ENCODE measurements at places on chromosomes 5 and 9.

GRCh38 chr9:129583308-129584038 is 37.4 kb downstream of the C9orf50 start:
- no peak for DNase-seq

DNA sequence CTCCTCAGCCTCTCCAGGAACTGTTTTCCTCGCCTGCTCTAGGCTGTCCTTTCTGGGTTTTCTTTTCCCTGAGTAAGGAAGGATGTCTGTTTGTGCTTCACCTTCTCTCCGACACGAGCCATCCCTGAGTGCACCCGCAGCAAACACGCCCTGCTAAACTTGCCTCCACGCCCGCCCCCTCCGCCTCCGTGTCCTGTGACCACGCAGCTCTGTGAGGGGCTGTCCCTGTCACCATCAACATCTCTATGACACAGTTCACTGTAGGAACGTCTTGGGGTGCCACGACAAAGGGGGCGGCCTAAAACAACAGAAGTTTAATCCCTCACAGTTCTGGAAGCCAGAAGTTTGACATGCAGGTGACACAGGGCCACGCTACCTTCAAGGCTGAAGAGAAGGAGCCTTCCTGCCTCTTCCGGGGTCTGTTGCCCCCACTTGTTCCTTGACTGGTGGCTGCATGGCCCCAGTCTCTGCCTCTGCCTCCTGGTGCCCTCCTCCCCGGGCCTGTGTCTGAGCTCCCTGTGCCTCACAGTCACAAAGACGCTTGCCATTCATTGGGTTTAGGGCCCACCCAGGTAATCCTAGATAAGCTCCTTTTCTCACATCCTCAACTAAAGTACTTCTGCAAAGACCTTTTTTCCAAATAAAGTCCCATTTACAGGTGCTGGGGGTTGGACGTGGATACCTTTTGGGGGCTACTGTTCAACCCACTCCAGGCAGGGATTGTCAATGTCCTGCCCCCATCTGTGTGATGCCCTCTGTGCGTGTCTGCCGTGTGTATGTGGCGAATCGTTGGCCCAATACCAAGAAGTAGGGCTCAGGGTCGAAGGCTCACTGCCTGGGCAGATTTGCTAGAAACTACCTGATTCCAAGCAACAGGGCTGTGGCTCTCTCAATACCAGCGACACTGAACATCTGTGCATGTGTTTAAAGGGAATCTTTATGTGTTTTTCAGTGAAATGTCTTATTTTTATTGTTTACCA is 39.7 kb downstream of the IRX2 start:
- DNase-seq, result no peak

- no peak for DNase-seq
These were observed 245.3 kb upstream of the NMUR2 start for GRCh38 chr5:152650413-152650812.

DNA sequence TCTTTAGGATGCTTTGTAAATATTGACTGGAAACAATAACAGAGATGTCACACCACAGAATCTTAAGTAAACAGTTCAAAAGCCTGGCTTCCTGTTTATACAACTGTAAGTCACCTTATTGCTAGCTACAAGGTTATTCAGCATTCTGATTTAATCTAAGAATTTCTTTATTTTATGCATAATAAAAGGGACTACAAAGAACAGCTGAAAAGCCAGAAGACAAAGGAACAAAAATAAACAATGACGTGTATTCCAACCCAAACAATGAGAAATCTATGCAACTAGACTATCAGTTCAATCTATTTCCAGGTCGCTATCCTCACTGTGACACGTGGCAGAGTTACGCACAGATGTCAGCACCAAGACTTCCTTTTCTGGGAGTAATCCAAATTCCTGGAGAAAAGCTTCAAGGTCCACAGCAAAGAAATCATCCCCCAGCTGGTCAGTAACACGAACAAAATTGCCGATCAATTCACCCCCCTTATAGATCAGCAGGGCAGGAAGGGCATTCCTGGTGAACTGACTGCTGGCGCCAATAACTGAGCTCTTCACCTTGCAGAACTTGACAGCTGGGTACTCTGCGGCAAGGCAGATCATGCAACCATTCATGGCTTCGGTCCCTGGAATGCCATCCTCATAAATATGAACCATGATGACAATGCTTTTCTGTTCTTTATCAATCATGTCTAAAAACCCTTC is 8.4 kb downstream of the PDCL start:
- DNase-seq, result no peak

- DNase-seq, result no peak
These were observed 94.1 kb upstream of the LIFR start for GRCh38 chr5:38650540-38650939.

DNA sequence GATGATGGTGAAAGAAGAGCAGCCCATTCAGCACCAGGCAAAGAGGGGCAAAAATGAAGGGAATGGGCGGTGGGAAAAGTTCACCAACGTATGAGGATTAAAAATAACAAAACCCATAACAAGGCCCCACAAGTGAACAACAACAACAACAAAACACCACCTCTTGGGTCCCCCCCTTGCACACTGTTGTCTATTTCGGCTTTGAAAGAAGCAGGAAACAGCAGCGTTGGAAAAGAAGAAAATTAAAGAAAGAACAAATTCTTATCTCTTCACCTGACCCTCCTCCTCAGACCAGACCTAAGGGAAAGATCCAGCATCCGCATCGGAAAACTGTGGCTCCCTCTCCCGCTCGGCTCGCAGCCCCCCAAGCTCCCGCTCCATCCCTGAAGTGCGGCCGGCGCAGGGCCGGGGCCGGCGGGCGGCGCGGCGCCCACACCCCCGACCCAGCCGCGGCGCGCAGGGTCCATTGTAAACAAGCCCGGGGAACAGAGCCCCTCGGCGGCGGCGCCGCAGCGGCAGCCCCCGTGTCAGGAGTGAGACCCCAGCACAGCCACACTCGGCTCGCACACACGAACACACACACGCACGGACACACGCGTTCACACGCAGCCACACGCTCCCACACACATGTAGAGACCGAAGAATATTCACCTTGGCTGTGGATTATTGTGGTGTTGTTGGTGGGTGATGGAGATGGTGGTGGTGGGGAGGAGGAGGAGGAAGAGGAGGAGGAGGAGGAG is 535 bp downstream of the RFX3 start:
- DNase-seq, result no peak

- DNase-seq, result no peak
These were observed 57.6 kb downstream of the G3BP1 start for GRCh38 chr5:151829370-151829769.

GRCh38 chr5:35902046-35902672 is 36.3 kb downstream of the CAPSL start:
- no peak for DNase-seq

DNA sequence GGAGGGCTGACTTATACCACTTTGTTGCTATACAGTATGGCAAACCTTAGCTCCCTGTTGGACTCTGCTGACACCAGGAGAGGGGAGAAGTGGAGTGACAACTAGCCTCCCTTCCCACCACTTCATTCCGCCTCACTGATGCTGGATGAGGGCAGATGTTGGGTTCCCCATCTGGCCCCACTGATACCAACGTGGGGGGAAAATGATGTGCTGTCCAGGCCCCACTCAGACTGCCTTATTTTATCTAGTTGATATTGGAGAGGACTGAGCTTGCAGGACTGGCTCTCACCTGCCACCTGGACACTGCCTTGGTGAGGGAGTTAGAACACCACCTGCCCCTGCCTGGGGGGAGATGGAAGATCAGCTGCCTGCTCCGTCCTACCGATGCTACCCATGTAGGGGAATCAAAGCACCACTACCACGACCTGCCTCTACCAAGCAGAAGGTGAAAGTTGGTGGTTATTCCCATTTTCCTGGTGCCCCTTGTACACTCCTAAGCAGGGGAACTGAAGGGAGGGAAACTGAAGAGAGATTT is 292.1 kb downstream of the GADD45G start:
- no peak for DNase-seq

DNA sequence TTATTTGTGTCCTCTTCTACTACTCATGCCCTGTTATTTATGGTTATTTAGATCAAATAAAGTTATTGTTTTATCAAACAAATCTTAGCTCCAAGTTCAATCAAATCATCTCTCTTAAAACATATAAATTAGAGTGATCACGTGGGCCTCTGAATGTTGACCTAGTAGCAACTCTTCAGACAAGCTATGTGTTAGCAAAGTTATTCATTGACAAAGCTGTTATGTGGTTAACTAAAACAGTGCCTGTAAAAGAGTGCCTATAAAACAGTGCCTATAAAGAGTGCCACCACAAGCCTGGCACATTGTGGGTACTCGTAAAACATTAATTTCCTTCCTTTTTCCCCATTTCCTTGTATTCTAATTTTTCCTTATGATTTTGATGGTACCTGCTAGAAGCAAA is 421.9 kb downstream of the HCN1 start:
- no peak for DNase-seq

GRCh38 chr9:107586493-107586892 is 96.9 kb upstream of the KLF4 start:
- no peak for DNase-seq

GRCh38 chr5:78495800-78496199 is 135.4 kb downstream of the SCAMP1 start:
- DNase-seq, result no peak

DNA sequence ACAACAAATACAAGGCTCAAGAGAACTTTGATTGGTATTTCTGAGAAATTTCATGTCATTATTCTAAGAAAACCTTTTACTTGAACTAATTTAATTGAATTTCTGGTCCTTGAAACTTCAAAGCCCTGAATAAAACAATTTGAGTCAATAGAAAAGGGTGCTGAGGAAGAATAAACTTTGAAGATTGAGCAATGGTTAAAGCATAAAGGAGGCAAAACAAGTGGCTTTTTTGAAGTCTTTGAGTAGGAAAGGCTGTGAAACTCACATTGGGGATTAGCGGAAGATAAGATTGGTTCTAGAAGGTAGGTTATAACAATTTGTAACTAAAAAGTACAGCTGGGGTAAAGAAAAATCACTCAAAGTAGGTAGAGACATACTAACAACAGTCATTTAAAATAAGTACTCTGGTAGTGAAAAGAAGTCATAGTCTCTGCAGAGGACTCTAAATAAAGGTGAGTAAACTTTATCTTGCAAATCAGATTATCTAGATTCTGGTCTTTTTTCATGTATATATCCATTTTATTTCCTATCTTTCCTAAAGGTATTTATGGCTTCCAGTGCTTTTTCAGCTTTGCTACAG is 6.4 kb upstream of the PLPP1 start:
- no peak for DNase-seq

- no peak for DNase-seq
These were observed 191.0 kb downstream of the IRX2 start for GRCh38 chr5:2560435-2560834.

- no peak for DNase-seq
These were observed 9.8 kb downstream of the PPP1R26 start for GRCh38 chr9:135489188-135489906.

DNA sequence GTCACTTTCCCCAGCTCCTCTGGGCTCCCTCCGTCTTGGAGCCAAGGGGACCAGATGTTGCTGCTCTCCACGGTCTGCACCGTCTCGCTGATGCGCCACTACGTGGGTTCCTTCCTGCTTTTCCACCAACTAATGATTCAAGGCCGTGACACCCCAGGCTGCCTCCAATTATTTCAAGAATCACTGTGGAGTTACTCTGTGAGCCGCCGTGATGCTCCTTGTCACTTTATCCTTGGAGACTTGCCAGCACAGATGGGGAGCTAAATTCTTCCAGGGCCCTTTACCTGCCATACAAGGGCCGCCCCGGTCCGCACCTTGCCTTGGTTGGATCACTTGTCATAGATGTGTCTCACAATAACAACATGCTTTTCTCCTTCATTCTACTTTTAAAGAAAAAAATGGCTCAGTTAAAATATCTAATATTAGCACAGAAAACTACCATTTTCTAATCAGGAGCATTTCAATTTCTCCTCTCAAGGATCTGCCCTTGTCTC is 202.0 kb downstream of the FSTL4 start:
- DNase-seq, result no peak

DNA sequence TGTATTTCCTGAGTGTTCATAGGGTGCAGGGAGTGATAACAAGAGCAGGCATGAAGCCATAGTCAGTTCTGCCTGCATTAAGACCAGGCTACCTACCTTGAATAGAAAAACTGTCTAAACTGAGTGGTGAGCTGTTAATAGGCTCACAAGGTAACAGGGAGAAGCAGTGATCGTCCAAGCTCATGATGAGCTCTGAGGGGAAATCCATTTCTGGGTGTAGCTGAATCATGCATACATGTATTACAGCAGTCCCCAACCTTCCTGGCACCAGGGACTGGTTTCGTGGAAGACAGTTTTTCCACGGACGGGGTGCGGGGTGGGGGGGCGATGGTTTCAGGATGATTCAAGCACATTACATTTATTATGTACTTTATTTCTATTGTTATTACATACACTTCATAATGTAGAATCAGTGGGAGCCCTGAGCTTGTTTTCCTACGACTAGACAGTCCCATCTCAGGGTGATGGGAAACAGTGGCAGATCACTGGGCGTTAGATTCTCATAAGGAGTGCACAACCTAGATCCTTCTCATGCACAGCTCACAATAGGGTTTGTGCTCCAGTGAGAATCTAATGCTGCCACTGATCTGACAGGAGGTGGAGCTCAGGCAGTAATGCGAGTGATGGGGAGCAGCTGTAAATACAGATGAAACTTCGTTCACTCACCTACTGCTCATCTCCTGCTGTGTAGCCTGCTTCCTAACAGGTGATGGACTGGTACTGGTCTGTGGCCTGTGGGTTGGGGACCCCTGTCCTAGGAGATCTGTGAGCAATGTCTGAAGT is 100.0 kb upstream of the IL6ST start:
- no peak for DNase-seq

DNA sequence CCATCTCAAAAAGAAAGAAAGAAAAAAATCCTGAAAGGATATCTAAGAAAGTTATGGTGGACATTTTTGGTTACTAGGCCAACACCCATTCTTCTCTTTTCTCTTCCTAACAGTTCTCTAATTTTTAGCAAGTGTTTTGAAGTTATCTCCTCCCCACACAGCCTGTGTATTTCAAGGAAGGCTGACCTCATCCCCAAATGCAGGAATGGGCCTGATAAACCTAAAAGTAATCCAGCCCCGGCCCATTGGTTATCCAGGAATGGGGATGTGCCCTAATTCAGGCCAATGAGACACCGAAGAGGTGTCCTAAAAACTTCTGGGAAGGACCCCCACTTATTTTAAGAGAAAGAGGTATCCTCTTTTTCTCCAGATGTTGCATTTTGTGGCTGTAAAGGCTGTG is 46.6 kb downstream of the F2R start:
- DNase-seq, result no peak

DNA sequence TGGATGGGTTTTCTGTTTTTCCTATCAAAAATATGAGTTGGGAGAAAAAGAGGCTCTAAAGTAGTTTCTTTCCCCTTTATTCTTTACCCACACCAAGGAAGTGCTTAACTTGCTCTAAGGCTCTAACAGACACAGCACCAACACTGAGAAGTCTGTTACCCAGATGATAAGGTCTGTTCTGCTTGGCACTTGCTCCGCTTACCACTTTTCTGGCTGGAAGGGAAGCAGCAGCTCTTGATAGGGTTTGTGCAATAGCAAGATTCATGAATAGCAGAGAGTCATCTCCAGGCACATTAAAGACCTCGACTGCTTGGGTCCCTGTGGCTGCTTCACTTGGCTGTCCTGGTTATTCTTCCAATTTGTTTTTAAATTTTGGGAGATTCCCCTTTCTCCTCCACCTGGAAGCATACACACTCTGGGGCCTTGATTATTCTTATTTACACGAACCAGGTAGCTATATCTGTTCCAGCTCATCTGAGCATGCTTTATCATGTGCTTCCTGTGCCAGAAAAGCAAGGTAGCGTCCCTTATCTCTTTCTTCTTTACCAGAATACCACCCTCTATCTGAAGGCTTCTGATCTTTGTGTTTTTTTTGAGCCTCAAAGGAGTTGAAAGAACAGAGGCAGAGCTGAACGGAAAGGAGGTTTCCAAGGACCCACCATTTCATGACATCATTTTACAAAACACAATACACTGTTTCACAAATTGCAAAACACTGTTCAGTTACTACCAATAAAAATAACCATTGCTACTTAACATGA is 24.8 kb downstream of the PPP3R2 start:
- DNase-seq, result no peak

Data from NCI-H1694 treated with DMSO at 0.1 percent for 48 hours (cell line).